H7 (cell line): ENCODE measurements at places on chromosomes 16 and 17. TPM values are rescaled to one million over a fixed set of nuclear protein-coding genes. Genes with fewer than 3 reads are reported as not detected.

MARVELD3 gene
- 3.4 and 3.8 TPM in 2 replicates for total RNA-seq

TAC4 gene
- not detected in 2 replicates for total RNA-seq

CTRB2 gene
- not detected in 2 replicates for total RNA-seq

LLGL2 gene
- total RNA-seq: 41.5 and 49.2 TPM in 2 replicates

HASPIN gene
- 34.2 and 39.1 TPM in 2 replicates for total RNA-seq

USP31 gene
- total RNA-seq: 8.3 and 11.4 TPM in 2 replicates

TP53TG3D gene
- total RNA-seq: not detected in 2 replicates
